Nucleus accumbens (tissue), 56 donors: ENCODE measurements at places on chromosomes 6 and 20.
A peak's percentile ranks its signal among the peaks of the same experiment; 100 is the strongest.

DNA sequence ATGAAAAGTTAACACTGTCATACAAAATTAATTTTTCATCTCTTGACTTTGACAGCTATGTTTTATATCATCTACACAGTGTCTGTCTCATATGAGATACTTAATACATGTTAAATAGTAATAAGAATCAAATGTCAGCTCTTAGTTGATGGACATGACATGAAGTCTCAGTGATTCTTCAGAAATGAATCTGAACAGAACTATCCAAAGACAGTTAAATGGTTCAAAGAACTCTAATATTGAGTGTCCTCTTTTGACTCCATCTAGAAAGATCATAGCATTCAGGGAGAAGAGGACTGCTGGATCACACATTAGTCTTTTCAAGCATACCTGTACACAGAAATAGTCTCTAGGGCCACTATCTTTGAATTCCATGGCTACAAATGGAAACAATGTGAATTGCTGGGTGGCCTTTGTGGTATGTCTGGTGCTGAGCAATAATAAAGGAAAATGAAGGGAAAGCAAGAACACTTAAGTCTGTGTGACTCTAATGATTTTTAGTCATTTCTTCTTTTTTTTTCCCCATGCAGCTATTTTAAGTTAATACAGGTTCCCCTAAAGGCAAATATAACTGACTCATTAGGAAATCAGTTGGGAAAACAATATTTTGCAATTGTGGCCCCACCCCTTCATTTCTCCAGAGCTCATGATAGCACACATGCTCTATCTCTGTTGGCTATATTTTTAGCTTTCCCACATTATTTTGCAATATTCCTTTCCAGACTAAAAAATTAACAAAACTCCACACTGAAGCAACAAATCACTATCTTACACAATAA lies 367.5 kb downstream of the GRIK2 start:
- DNase-seq = no peak

- DNase-seq = peak; percentile 27
Observed at GRCh38 chr6:110656492-110656891, 158.8 kb downstream of the CDK19 start.

DNA sequence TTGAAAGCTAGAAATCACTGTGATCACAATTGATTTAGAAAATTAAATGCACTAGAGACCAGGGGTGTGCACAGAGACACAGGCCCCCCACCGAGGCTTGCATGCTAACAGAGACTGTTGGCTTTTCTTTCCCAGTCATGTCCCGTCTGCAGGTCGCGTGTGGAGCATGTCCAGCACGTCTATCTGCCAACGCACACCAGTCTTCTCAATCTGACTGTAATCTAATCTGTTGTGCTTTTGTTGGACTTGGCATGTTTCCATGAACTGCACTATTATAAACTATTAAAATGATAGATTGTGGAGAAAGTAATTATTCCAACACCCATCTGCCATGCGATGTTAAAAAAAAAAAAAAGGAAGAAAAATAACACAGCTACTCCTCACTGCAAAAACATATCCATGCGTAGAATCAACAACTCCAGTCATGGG lies 17.7 kb downstream of the MYLIP start:
- DNase-seq = no peak

GRCh38 chr6:121158438-121158837 lies 175.8 kb downstream of the TBC1D32 start:
- no peak for DNase-seq

GRCh38 chr20:50304923-50305635 lies 114.4 kb downstream of the CEBPB start:
- DNase-seq = no peak

- no peak for DNase-seq
Observed at GRCh38 chr6:159149641-159150040, 19.6 kb upstream of the FNDC1 start.

GRCh38 chr6:110359556-110359955 lies 1.4 kb upstream of the METTL24 start:
- DNase-seq = no peak

- no peak for DNase-seq
Observed at GRCh38 chr6:116793224-116793623, 27.7 kb upstream of the FAM162B start.

DNA sequence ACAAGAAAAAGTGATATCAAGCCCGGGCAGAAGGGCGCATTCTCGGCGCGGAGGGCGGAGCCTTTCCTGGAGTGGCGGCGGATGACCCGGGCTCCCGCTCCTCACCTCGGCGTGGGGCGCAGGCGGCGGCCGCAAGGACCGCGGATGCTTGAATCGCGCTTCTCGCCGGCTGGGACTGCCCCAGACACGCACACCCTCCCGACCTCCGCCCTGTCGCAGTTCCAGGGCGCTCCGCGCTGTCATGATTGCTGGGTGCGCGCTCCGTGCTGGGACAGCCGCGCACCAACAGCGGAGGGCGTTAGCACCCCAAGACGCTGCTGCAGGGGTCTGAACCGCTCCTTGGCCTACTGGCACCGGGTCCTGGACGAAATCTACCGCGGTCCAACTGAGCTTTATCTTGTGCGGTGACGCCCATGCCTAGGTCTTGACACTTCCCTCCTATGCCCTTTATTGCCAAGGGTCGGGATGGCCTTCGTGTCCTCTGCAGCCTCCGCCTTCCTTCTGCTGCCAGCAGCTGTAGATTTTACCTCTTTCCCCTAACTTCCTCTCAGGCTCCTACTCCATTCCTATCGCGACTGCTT lies 43.3 kb downstream of the IRAK1BP1 start:
- peak; percentile 28 for DNase-seq
